ENCODE measurements at places on chromosomes 1 and 21. TPM values are rescaled to one million over a fixed set of nuclear protein-coding genes. Genes with fewer than 3 reads are reported as not detected.

Gene S100A12
- total RNA-seq, result not detected

Gene AKR1A1
- total RNA-seq, result 185 TPM

Gene LSM10
- total RNA-seq, result 7.1 TPM

Gene B3GALT2
- total RNA-seq, result 3.7 TPM

Gene OBSCN
- 5.8 TPM for total RNA-seq

Gene NEGR1
- 0.64 TPM for total RNA-seq

Gene ITGB2
- 0.13 TPM for total RNA-seq

Gene TDRD10
- 7.2 TPM for total RNA-seq

Gene INKA2
- total RNA-seq, result 6.6 TPM

Gene MROH7
- 0.13 TPM for total RNA-seq
